Activated T-helper 2 cell treated with anti-CD3 and anti-CD28 coated beads, Interferon-gamma antibody, Interleukin-2, Interleukin-4, amounts not matched to agents 10 μg/mL and 5 μg/mL and 100 μg/mL, durations not matched to agents 14 hours and 24 hours and 36 hours (primary cell): ENCODE measurements at places on chromosomes 11 and 22. TPM values are rescaled to one million over a fixed set of nuclear protein-coding genes. Genes with fewer than 3 reads are reported as not detected.

GRCh38 chr11:119810478-119811232 lies 81.7 kb upstream of the NECTIN1 start:
- H3K27me3 ChIP-seq: peaks cover 2% of the 10 kb centered on the region
- no peaks in the 10 kb centered on the region for H3K4me1 ChIP-seq
- H3K36me3 ChIP-seq: no peaks in the 10 kb centered on the region

GRCh38 chr11:108852701-108853100 lies 187.8 kb downstream of the DDX10 start:
- H3K4me1 ChIP-seq: peaks cover 26% of the 10 kb centered on the region
- no peak for DNase-seq
- H3K27me3 ChIP-seq: no peaks in the 10 kb centered on the region
- peaks cover 9% of the 10 kb centered on the region for H3K36me3 ChIP-seq
- no peak overlapping the region for H3K27ac ChIP-seq

The CARD18 gene
- not detected in 2 replicates for total RNA-seq

The HOATZ gene
- not detected in 2 replicates for total RNA-seq
